ENCODE measurements at places on chromosomes 12 and 14.
A peak's percentile ranks its signal among the peaks of the same experiment; 100 is the strongest.

DNA sequence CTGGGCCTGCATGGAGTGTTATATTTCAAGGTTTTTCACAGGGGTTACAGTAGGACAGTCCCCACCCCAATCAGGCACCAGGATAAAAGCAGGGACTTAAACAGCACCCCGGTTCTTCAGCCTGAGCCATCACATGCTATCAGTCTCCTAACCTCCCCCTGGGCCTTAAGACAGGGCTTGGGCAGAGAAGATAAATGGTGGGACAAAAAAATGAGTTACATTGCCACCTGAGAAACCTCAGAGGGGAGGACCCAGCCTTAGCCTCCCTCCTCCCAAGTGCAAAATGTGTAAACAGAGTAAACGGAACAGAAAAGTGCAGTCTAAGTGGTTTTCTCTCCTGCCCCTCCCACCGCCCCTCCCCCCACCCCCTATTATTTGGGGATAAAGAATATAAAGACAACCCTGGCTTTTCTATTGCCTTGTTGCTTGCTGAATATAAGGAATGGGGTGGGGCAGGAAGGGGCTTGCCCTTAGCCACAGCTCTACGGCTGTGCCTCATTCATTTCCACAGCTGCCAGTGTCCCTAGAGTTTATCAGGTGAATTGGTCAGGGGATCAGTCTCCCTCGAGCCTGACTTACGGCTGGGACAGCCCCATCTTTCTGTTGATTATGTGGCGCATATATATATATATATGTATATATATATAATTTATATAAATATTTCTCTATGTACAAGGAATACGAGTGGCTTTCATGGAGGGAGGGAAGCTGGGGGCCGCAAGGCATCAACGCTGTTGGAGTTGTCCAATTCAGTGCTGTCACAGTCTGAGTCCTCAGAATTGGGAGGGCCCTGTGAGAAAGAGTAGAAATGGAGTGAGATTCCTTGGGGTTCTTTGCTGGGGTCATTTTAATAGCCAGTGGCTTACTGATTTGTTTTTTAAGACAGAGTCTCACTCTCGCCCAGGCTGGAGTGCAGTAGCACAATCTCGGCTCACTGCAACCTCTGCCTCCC, 18.5 kb downstream of the MAP3K12 start:
- no peak for DNase-seq

- DNase-seq = no peak
Measured at GRCh38 chr12:116535241-116535640, 23.9 kb upstream of the MAP1LC3B2 start.

- no peak for DNase-seq
Measured at GRCh38 chr14:26056036-26056616, 541.7 kb downstream of the NOVA1 start.

GRCh38 chr14:31208546-31209424, 1.2 kb upstream of the HECTD1 start:
- DNase-seq = no peak

GRCh38 chr14:45194964-45195363, 58.0 kb downstream of the MIS18BP1 start:
- DNase-seq = no peak

DNA sequence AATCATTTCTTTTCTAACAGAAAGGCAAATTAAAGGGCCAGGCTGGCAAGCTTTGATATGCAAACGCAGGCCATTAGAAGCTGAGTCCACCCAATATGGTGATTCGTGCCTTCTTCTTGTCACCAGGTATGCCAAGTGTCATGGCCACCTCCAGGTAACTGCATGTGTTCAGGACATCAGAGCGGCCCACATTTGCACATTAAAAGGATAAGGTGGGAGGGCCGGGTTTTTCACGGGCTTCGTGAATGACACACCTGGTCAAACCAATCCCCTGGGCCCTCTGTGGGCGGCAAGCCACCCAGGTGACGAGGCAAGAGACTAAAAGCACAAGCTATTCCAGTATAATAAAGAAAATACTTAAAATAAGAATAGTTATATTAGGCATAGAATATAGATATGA, 75.9 kb upstream of the TSPAN11 start:
- no peak for DNase-seq

- no peak for DNase-seq
Measured at GRCh38 chr12:50062728-50063460, 5.5 kb downstream of the ASIC1 start.

DNA sequence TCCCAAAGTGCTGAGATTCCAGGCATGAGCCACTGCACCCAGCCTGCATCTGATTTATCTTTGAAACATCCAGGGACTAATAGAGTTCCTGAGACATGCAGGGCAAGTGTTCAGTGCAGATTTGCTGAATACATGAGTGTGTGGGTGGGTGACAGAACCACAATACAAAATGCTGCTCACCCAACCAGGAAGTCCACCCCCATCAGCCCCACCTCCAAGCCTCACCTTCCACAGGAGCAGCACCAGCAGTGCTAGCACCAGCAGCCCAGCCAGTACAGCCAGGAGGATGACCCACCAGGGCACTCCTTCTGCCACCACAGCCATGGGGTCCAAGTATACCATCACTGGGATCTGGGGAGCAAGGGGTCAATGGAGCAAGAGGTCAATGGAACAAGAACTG, 20.0 kb downstream of the ITGA7 start:
- DNase-seq = no peak

DNA sequence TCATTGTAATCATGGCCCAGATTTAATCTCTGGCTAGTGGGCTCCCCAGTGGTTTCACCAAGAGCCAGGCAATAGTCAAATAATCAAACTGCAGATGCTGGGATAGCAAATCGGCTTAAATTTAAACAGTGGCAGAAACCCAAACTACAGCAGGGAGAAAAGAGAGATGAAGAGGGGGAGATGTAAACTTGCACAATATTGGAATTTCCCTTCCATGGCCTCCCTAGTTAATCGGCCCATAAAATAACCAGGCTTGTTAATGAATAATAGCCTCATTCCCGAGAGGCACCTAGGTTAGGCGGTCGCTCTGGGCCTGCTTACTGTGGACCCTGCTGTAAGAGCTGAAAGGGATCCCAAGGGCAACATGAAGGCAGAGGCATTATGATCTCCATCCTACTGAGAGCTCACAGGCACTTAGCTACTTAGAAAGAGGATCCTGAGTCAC, 116.2 kb downstream of the NUAK1 start:
- peak; percentile 82 for DNase-seq

- no peak for DNase-seq
Measured at GRCh38 chr12:16300122-16300521, 22.6 kb upstream of the SLC15A5 start.

DNA sequence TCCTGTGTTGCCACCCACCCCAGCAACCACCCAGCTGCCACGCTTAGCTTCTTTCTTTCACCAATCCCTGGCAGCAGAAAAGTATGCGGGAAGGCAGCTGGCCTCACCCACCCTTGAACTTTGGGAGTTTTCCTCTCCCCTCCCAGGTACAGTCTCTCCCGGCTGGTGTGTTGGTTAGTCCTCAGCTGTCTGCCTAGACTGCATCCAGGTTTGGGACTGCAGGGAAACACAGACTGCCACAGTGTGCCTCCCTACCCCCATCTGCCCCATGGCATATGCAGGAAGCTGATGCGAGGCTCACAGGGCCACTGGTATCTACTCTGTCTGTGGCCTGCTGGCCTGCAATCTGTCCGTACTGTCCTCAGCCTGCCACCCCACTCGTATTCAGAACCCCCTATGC, 2.1 kb downstream of the CD9 start:
- no peak for DNase-seq

DNA sequence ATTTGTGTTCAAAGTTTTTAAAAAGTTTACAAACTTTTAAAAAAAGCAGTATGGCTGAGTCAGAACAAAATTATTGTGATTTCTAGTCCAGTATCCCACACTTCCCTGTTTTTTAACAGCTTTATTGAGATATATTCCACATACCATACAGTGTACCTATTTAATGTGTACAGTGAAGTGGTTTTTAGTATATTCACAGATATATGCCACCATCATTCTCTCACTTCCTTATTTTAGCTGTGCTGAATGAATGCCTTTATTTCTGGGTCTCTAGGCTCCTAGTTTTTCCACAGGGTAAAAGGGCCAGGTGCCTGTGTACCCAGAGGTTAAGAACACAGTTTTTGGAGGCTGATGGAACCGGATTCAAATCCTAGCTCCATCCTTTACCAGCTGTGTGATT, 58.9 kb upstream of the SRSF5 start:
- no peak for DNase-seq

GRCh38 chr12:1297639-1298175, 296.7 kb downstream of the FBXL14 start:
- no peak for DNase-seq

GRCh38 chr12:12088147-12088546, 17.4 kb downstream of the BCL2L14 start:
- no peak for DNase-seq

DNA sequence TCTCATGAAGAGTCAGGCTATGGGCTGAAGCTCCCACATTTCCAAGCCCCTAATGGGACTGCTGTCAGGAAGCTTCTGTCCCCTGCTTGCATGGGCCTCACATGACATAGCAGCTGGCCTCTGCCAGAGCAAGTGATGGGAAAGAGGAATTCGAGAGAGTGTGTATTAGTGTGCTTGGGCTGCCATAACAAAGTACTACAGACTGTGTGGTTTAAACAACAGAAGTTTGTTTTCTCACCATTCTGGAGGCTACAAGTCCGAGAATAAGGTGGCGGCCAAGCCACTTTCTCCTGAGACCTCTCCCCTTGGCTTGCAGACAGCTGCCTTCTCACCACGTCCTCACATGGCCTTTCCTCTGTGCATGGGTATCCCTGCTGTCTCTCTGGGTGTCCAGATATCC, 274.4 kb downstream of the NUAK1 start:
- DNase-seq = no peak

DNA sequence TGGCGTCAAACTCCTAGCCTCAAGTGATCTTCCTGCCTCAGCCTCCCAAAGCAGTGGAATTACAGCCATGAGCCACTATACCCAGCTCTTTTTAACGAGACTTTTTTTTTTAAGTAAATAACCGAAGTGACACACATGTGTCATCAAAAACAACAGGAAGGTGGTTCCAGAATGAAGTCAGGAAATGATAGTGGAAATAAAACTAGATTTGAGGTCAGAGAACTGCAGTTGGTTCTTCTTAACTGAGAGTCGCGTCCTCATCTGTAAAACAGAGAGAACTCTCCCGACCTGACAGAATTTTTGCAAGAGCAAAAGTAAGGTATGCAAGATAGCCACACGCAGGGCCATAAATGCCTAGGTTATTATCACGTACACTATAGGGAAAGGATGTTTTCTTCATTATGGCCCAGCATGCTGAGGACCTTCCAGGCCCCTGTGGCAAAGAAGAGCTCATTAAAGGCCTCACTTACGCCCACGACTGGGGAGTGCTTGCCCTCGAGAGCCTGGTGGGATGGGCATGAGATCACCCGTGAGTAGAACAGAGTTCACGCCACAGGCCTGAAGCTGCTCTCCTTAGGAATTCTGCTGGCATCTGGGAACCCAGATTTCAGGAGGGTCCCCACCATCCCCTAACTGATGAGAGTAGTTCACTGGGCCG, 67.2 kb downstream of the SCARB1 start:
- no peak for DNase-seq

- DNase-seq = no peak
Measured at GRCh38 chr12:27052176-27052575, 29.8 kb downstream of the MED21 start.

GRCh38 chr14:67199016-67199415, 9.8 kb downstream of the GARIN2 start:
- no peak for DNase-seq

- peak; percentile 53 for DNase-seq
Measured at GRCh38 chr14:61615743-61616523, 79.4 kb upstream of the HIF1A start.

DNA sequence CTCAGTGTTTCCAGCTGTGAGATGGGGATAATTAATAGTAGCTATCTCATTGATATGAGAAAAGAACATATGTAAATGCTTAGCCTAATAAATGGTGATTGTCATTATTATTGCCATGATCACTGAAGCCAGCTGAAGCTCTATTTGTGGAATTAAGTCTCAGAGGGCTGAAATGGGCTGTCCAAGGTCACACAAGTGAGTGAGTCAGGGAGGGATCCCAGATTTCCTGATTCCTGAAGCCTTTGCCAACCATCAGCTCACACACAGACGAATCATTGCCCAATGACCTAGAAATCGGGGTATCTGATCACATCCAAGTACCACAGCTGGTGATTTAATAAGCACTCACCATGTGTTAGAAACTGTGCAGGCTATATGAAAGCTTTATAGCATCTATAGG, 21.6 kb upstream of the TMEM229B start:
- no peak for DNase-seq

- no peak for DNase-seq
Measured at GRCh38 chr12:55985341-55985740, 11.5 kb downstream of the RAB5B start.

DNA sequence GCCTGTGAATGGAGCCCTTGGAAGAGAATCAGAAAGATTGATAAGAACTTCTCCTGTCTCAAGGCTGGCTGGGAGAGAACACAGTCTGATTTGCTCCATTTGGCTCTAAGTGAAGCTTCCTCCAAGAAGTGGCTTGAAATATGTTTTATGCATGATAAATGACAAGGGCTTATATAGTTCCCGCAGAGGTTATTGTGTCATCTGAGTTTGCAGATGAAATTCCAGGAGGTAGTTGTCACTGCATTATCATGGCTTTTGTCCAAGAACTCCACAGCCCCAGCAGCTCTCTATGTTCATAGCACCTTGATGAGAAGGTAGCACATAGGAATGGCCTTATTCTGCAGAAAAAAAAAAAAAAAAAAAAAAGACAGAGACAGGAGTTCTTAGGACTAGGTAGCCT, 108.5 kb downstream of the DACT1 start:
- DNase-seq = peak; percentile 89

DNA sequence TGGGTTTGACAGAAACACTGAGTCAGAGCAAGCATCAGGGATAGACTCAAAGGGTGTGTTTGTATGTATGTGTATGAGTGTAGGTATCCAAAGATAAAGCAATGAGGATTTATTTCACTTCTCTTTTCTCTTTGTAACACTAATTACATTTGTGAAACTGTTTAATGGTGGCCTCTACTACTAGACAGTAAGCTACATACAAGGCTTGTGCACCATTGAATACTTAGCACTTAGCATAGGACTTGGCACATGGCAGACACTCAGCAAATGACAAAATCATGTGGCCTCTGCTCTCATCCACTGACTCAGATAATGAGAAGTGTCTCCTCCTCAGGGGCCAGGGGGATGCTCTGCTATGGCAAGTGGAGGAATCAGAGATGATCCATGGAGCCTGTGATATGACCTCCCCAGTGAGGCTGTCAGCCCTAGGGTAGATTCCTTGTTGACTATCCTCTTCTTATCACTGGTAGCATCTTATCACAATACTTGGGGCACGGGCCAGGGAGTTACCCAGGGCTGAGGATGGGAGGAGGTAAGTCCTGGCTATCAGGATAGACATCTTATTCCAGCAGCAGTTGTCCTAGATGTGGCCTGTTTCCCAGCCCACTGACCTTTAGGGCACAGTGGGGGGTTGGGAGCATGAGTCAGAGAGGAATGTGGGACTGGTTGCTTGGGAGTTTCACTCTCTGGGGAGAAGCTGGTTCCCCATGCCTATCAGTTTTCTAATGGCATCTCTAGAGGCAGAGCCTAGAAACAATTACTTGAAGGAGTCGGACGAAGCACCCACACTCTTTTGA, 71.2 kb upstream of the HOXC13 start:
- peak; percentile 16 for DNase-seq

- DNase-seq = peak; percentile 22
Measured at GRCh38 chr14:23186913-23187654, 3.6 kb upstream of the SLC7A8 start.

Measured in RCC 7860 (cell line).